Activated T-helper 2 cell treated with anti-CD3 and anti-CD28 coated beads, Interferon-gamma antibody, Interleukin-2, Interleukin-4, amounts not matched to agents 10 μg/mL and 5 μg/mL and 100 μg/mL, durations not matched to agents 14 hours and 24 hours and 36 hours (primary cell): ENCODE measurements at places on chromosomes 5 and 9. TPM values are rescaled to one million over a fixed set of nuclear protein-coding genes. Genes with fewer than 3 reads are reported as not detected.

- no peak overlapping the region for H3K4me3 ChIP-seq
- peaks cover 18% of the 10 kb centered on the region for H3K4me1 ChIP-seq
- H3K27ac ChIP-seq, result no peak overlapping the region
These were observed 7.7 kb downstream of the P4HA2 start for GRCh38 chr5:132219981-132220380.

- DNase-seq, result no peak
- H3K36me3 ChIP-seq, result no peaks in the 10 kb centered on the region
- H3K27me3 ChIP-seq, result peaks cover 3% of the 10 kb centered on the region
- H3K4me1 ChIP-seq, result no peaks in the 10 kb centered on the region
- H3K27ac ChIP-seq, result no peak overlapping the region
These were observed 53.5 kb upstream of the MAST4 start for GRCh38 chr5:66542711-66543110.

The TMEM215 gene
- not detected in 2 replicates for total RNA-seq

The ADAMTS12 gene
- not detected in 2 replicates for total RNA-seq

The FNBP1 gene
- total RNA-seq, result 358 and 359 TPM in 2 replicates

DNA sequence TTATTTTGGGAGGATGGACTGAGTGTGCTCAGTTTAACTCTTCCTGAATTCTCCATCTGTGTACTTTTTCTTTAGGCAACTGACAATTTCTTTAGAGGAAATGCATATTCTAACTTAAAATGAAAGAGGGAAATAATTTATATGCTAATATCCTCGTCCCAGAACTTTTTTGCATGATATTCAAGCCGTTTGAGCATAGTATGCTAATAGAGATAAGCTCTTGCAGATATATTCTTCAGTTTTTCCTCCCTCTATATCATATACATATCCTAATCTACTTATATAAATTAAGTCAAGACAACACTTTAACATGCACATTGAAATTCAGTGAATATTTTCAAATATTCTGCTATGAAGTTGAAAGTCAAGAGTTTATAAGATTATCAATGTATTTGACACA is 84.7 kb downstream of the YTHDC2 start:
- H3K27ac ChIP-seq, result no peak overlapping the region
- no peaks in the 10 kb centered on the region for H3K4me1 ChIP-seq
- peaks cover 14% of the 10 kb centered on the region for H3K36me3 ChIP-seq
- DNase-seq, result no peak

- peaks cover 16% of the 10 kb centered on the region for H3K27me3 ChIP-seq
- no peak for DNase-seq
- no peak overlapping the region for H3K4me3 ChIP-seq
- H3K36me3 ChIP-seq, result peaks cover 3% of the 10 kb centered on the region
- H3K27ac ChIP-seq, result no peak overlapping the region
- H3K4me1 ChIP-seq, result no peaks in the 10 kb centered on the region
These were observed 11.1 kb downstream of the NIPSNAP3B start for GRCh38 chr9:104774831-104775573.
